Activated CD8-positive, alpha-beta memory T cell treated with anti-CD3 and anti-CD28 coated beads for 48 hours (primary cell): ENCODE measurements at places on chromosomes 12 and 14.

- no peak for DNase-seq
Observed at GRCh38 chr12:81370456-81370855, 292.6 kb downstream of the ACSS3 start.

GRCh38 chr12:6952863-6953441 is 1.8 kb downstream of the PTPN6 start:
- DNase-seq, result no peak

GRCh38 chr14:77623201-77623600 is 6.8 kb upstream of the SPTLC2 start:
- DNase-seq, result no peak

GRCh38 chr12:48023386-48023785 is 19.1 kb upstream of the COL2A1 start:
- DNase-seq, result no peak

- DNase-seq, result no peak
Observed at GRCh38 chr12:73053893-73054292, 781.7 kb downstream of the TRHDE start.

- DNase-seq, result no peak
Observed at GRCh38 chr12:46773586-46774321, 52.0 kb downstream of the SLC38A4 start.

DNA sequence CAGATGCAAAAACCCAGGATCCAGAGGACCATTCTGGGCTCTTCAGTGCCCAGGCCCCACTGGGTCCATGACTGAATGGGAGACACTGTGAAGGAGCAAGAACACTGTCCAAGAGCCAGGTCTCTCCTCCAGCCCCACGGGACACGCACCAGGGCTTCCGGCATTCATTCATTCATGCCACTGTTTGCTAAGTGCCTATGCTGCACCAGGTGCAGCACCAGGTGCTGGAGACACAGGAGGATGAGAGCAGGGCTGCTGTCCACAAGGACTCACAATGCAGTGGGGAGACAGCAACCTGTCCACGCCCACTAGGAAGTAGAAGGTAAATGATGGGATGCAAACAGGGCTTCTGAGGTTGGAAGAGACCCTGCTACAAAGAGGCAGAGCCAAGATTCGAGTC is 20.4 kb downstream of the CLMN start:
- no peak for DNase-seq
